ENCODE measurements at places on chromosomes 6 and 20. TPM values are rescaled to one million over a fixed set of nuclear protein-coding genes. Genes with fewer than 3 reads are reported as not detected.

The SERPINB1 gene
- total RNA-seq = 200 TPM

The PLCB4 gene
- not detected for total RNA-seq

The PNPLA1 gene
- total RNA-seq = not detected

The PRPF6 gene
- 40.2 TPM for total RNA-seq

The FAXC gene
- not detected for total RNA-seq

The MAP7 gene
- 1.3 TPM for total RNA-seq
